Mesothelial cell of epicardium (in vitro differentiated cells): ENCODE measurements at places on chromosomes 3 and 15. TPM values are rescaled to one million over a fixed set of nuclear protein-coding genes. Genes with fewer than 3 reads are reported as not detected.

DNA sequence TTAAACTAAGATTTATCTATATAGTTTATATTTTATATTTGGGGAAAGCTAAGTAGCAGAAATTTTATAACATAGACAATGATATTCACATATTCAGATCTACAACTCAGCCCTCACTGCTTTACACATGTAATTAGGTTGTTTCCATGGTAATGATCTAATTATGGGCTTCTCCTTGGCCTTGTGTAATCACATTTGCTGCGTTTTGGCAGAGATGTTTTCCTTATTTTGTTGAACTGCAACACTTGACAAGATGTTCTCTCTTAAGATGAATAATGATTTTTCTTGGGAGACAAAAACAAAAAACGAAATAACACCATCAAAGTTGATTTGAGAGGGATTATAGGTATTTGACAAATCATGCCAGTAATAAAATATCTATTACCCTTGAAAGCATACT lies 635.6 kb upstream of the TBL1XR1 start:
- peaks cover 34% of the 10 kb centered on the region for H3K4me1 ChIP-seq
- no peaks in the 10 kb centered on the region for H3K36me3 ChIP-seq
- H3K27ac ChIP-seq, result peak overlapping the region; percentile 63
- H3K4me3 ChIP-seq, result no peak overlapping the region
- H3K27me3 ChIP-seq, result no peaks in the 10 kb centered on the region
- DNase-seq, result no peak

DNA sequence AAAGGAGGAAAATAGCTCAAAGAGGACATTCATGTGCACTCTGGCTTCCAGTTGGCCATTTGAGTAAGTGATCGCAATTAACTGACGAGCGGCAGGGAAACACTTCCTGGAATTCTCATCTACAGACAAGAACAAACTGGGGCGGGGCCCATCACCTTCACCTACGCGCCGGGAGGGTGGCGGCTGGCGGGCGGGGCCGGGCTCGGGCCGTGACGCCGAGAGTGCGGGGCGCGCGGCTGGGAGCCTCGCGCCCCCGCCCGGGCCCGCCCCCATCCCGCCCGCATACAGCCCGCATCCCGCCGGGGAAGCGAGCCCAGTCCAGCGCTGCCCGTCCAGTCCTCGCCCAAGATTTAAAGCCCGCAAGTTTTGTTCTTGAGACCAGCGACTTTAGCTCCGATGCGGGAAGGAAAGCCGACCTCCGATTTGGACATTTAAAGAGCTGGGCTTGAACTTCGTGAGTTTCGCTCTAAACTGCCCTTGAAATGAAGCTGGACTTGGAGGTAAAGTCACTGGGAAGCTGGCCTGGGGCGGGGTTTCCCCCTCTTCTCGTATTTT lies at the start of gene B3GNT5:
B3GNT5 (plus strand) TSS at position 281 of the 555 bp plus-strand sequence. CDS start 16,546 bp downstream, outside the sequence.
- peak within 1 kb of the TSS; percentile 93 for H3K27ac ChIP-seq
- H3K36me3 ChIP-seq, result no peaks in the 10 kb centered on the region
- peaks cover 17% of the 10 kb centered on the region for H3K4me1 ChIP-seq
- peak within 1 kb of the TSS; percentile 84 for H3K4me3 ChIP-seq
- H3K27me3 ChIP-seq, result no peaks in the 10 kb centered on the region

GRCh38 chr15:49674370-49674769 lies 53.5 kb downstream of the DTWD1 start:
- no peak overlapping the region for H3K4me3 ChIP-seq
- H3K36me3 ChIP-seq, result no peaks in the 10 kb centered on the region
- no peak for DNase-seq
- no peak overlapping the region for H3K27ac ChIP-seq
- peaks cover 3% of the 10 kb centered on the region for H3K4me1 ChIP-seq

- DNase-seq, result no peak
- no peaks in the 10 kb centered on the region for H3K27me3 ChIP-seq
- H3K4me1 ChIP-seq, result no peaks in the 10 kb centered on the region
- H3K4me3 ChIP-seq, result peak overlapping the region; percentile 47
These were observed 17.2 kb downstream of the TNFAIP8L3 start for GRCh38 chr15:51077221-51078153.

DNA sequence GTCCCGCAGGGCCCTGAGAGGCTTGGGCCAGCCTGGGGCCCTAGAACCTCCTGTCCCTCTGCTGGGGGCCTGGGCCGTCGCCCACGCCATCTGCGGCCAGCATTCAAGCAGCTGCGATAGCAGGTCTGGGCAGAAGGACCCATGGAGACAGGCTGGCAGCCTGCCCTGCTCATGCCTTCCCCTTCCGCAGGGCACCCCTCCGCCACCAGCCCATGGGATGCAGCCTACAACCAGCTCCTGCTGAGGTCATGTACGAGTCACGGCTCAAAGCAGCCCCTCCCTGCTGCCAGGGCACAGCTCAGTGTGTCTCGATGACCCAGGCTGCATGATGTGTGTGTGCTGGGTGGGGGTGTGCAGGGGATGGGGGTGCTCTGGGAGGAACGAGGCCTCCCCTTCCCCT lies 27.8 kb downstream of the DUSP7 start:
- no peaks in the 10 kb centered on the region for H3K36me3 ChIP-seq
- no peaks in the 10 kb centered on the region for H3K27me3 ChIP-seq
- peaks cover 38% of the 10 kb centered on the region for H3K4me1 ChIP-seq
- H3K27ac ChIP-seq, result no peak overlapping the region
- no peak overlapping the region for H3K4me3 ChIP-seq
- no peak for DNase-seq

DNA sequence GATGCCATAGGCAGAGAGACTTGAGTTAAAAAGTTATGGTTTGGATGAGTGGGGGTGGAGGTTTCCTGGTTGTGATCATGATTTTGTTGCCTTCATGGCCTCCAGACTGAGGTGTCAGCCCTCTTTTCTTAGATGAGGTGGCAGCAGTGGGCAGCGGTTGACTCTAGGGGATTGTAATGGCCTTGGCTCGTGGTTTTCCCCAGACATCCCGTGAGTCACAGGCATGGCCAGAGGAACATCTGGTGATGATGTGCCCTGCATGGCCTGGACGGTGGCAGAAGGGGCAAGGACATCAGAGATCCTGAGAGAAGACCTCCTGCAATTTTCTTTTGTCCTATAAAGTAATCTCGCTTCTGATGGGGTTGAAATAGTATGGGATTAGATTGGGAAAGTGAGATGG lies 12.4 kb downstream of the RETNLB start:
- no peak overlapping the region for H3K4me3 ChIP-seq
- DNase-seq, result no peak
- no peaks in the 10 kb centered on the region for H3K36me3 ChIP-seq
- H3K27ac ChIP-seq, result no peak overlapping the region
- no peaks in the 10 kb centered on the region for H3K4me1 ChIP-seq
- H3K27me3 ChIP-seq, result peaks cover 21% of the 10 kb centered on the region

- no peaks in the 10 kb centered on the region for H3K27me3 ChIP-seq
- H3K4me1 ChIP-seq, result peaks cover 3% of the 10 kb centered on the region
- peaks cover 6% of the 10 kb centered on the region for H3K36me3 ChIP-seq
These were observed 181.7 kb downstream of the BBX start for GRCh38 chr3:107704477-107704876.

DNA sequence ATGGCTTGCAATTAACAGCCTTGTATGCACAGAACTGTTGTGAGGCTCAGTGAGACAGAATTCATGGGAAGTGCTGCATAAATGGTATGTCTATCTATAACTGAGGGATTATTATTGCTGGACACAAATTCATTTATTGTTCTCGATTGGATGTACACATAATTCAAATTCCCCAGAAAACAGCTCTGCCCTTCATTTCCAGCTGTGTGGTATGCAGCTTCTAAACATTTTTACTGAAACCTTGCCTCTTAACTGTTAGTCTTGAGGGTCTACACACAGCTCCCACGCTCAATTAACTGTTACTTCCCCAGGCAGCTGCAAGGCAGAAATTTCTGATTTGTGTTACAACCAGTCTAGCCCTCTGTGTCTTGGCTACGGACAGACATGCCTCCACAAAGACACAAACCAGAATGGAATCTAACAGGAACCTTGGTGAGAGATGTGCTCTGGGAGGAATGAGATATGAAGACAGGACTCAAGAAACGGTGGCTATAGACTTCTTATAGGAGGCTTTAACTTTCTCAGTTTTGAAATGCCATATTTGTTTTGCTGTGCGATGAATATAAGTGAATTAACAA lies 139.7 kb upstream of the TBL1XR1 start:
- no peak for DNase-seq
- H3K4me1 ChIP-seq, result peaks cover 41% of the 10 kb centered on the region
- H3K27ac ChIP-seq, result peak overlapping the region; percentile 61
- no peaks in the 10 kb centered on the region for H3K27me3 ChIP-seq

DNA sequence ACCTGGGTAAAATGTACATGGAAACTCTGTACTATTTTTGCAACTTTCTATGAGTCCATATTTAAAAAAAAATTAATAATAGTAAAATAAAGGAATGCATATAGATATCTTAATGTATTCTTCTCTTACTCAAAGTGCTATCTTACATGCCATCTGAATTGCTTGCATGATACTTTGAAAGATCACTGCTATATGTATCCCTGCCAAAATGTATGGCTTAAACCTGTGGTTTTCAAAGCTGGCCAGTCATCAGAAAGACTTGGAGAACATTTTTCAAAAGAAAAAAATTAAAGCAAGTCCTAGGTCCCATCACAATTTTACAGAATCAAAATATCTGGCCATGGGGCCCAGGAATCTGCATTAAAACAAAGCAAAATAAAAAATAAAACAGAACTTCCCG lies 262.1 kb downstream of the LPP start:
- no peak overlapping the region for H3K4me3 ChIP-seq
- no peaks in the 10 kb centered on the region for H3K4me1 ChIP-seq
- peaks cover 17% of the 10 kb centered on the region for H3K36me3 ChIP-seq
- H3K27ac ChIP-seq, result no peak overlapping the region
- no peaks in the 10 kb centered on the region for H3K27me3 ChIP-seq
- DNase-seq, result no peak

DNA sequence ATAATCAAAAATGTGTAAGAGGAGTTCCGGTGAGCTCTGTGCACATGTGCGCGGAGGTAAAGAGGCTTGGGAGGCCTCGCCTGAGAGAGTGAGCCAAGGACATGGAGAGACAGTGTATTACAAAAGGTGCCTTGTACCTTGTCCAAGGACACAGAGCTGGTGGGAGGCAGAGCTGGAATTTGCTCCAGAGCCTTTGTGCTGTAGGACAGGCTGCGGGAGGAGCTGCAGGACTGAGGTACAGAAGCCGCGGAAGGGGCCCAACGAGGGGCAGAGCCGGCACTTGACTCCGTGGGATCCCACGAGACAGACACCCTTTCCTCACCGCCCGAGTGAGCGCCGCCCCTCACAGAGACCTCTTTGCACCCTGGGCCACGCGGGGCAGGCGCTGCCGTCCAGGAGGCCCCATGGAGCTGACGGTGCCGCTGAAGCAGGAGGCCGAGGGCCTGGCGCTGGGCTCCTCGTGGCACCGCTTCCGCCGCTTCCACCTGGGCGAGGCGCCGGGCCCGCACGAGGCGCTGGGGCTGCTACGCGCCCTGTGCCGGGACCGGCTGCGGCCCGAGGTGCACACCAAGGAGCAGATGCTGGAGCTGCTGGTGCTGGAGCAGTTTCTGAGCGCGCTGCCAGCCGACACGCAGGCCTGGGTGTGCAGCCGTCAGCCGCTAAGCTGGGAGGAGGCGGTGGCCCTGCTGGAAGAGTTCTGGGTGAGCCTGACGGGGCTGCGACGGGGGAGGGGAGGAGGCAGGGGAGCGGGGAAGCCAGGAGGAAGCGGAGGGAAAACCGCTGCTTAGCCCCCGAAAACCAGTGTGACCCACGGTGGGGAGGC lies 68.7 kb downstream of the SLTM start:
- H3K27me3 ChIP-seq, result no peaks in the 10 kb centered on the region
- peak overlapping the region; percentile 45 for H3K27ac ChIP-seq
- peaks cover 3% of the 10 kb centered on the region for H3K4me1 ChIP-seq
- peaks cover 2% of the 10 kb centered on the region for H3K36me3 ChIP-seq
- no peak for DNase-seq

- H3K27ac ChIP-seq, result no peak overlapping the region
- H3K4me3 ChIP-seq, result no peak overlapping the region
- no peaks in the 10 kb centered on the region for H3K27me3 ChIP-seq
- H3K4me1 ChIP-seq, result peaks cover 18% of the 10 kb centered on the region
- DNase-seq, result no peak
These were observed 32.2 kb upstream of the FBLN2 start for GRCh38 chr3:13516760-13517135.

DNA sequence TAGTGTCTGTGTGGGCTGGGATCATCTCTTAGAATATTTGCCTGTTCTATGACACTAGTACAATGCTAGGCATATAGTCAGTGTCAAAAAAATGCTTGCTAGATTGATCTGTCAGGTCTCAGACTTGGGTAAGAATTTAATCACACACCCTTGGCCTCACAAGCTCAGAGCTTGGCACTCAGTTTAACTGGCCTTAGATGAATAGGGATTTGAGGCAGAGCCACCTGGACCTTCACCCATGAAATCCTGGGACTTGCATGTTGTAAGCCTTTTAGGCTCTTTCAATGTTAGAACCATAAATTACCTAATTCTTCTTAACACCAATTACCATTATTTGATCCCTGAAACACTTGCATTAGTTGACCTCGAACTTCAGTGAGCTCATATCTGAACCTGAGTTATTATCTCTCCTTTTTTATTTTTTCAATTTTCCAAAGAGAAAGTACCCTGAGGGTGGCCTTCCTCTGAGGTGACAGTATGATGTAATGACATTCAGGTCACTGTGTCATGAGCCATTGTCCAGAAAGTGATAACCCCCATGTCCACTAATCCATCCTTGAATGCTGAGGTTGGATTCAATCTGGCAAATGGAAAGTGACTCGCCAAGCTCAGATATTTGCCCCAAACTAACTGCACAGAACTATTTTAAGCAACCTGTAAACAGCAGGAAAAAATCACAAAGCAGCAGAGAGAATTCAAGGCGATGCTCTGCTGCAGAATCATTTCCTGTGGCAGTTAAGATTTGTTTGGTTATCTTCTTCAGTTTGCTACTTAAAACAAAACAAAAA lies 615.2 kb upstream of the NR2F2 start:
- no peaks in the 10 kb centered on the region for H3K27me3 ChIP-seq
- no peak overlapping the region for H3K4me3 ChIP-seq
- no peaks in the 10 kb centered on the region for H3K36me3 ChIP-seq
- no peak for DNase-seq

The PLXND1 gene
- total RNA-seq, result 53.9 to 60.6 TPM (median 54.7 TPM) in 3 replicates

The PAK6 gene
- total RNA-seq, result 10.1 to 11.1 TPM (median 10.2 TPM) in 3 replicates

The PCSK6 gene
- 3.7 to 4.5 TPM (median 3.7 TPM) in 3 replicates for total RNA-seq

The PDCD10 gene
- total RNA-seq, result 34.3 to 36.9 TPM (median 35.3 TPM) in 3 replicates

The FOXL2NB gene
- total RNA-seq, result not detected in 3 replicates

The TM6SF1 gene
- not detected in 3 replicates for total RNA-seq

The GCSAM gene
- total RNA-seq, result 0.67 to 1.2 TPM (median 0.93 TPM) in 3 replicates

The ECE2 gene
- not detected in 3 replicates for total RNA-seq

The RASGRP1 gene
- total RNA-seq, result 3.7 to 4.8 TPM (median 4.4 TPM) in 3 replicates

The INSYN1 gene
- 11.7 to 13.2 TPM (median 12.7 TPM) in 3 replicates for total RNA-seq

The FBXO40 gene
- not detected in 3 replicates for total RNA-seq

The SERPINI1 gene
- total RNA-seq, result 5.2 to 6.1 TPM (median 5.8 TPM) in 3 replicates

The ZPLD1 gene
- 0.07 TPM in 1 of 3 replicates, not detected in the others for total RNA-seq

The NEIL1 gene
- 58.7 to 67.9 TPM (median 64.5 TPM) in 3 replicates for total RNA-seq

The KCNAB1 gene
- total RNA-seq, result 3.5 to 5.6 TPM (median 3.7 TPM) in 3 replicates

The ZNF197 gene
- total RNA-seq, result 32.4 to 33.3 TPM (median 32.6 TPM) in 3 replicates
